ENCODE measurements at places on chromosomes 5 and 9.

GRCh38 chr5:157126-157715, 34.1 kb upstream of the LRRC14B start:
- no peak for DNase-seq

DNA sequence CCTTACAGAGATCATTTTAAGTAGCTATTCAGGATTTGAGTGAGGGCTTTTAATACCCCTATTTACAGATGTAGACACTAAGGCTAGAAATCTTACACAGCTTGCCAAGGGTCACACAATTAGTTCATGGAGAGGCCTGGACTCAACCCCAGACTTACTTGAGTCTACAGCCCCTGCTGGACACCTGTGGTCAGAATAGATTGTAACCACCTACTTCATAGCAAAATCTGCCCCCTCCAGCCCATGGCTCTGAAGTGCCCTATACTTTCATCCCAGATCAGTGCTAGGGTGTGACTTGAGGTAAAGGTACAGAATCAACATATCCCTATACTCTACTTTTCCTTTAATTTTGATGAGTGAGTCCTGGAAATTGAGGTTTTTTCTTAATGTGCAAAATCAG, 291.3 kb downstream of the ADGRV1 start:
- DNase-seq = no peak

DNA sequence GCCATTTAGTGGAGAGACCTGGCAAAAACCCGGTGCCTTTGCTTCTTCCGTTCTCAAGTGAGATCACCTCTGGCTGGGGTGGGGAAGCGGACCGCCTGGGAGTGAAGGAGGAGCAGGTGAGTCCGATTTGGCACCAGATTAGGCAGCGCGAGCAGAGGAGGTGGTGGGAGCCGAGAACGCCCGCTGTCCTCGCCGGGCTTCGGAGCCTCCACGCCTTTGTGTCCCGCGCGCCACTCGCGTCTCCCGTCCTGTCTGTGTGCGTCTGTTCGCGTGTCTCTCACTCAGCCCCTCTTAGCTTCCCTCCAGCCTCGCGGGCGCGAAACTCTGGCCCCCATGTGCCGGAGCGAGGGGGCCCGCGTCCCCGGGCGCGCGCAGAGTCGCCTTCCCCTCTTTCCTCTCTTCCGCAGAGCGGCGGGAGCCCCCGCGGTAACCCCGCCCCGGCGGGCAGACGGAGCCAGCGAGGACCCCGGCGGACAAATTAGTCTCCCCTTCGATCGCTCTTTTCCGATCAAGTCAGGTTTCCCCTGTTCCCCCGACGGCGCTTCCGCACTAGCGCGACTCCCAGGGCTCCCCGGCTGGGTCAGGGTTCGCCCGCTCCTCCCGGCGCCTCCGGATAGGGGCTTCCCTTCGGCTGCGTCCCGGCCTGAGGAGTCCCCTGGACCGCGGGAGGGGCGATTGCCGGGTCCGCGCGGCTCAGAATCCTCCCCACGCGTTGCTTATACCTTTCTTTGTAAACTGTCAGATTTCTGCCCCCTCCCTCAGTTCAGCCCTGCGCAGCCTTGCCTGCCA, 7.1 kb downstream of the POU4F3 start:
- no peak for DNase-seq

GRCh38 chr9:90642570-90643539, at the start of gene DIRAS2:
Gene DIRAS2, minus strand, starts transcription at chr9:90642824. Its CDS starts 28,997 bp downstream, at chr9:90613827.
- DNase-seq = no peak

GRCh38 chr9:75139201-75139600, 50.9 kb downstream of the OSTF1 start:
- DNase-seq = no peak

GRCh38 chr5:116626272-116626723, 51.7 kb upstream of the SEMA6A start:
- no peak for DNase-seq

DNA sequence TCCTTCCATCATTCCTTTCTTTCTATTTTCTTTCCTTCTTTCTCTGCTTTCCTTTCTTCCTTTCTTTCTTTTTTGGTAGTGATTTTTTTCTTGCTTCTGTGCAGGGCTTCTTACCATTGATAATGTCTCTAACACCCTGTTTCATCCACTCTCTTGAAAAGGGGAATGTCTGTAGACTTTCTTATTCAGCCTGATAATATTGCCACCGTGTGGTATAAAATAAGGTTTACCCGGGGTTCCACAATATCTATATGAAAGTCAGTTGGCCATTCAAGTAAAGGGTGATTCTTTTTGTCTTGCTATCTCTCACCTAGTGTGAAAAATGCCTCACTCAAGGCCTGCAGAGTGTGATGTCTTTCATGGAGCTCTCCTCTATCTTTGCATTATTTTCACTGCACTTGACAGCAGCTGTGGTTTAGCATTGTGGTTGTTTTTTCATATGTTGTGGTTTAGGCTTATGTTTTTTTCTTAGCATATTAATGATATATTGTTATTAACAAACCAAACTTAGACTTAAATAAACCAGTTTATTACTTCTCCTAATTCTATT, 153.9 kb downstream of the CSNK1G3 start:
- DNase-seq = no peak

GRCh38 chr5:117675646-117676045, 1101.0 kb upstream of the SEMA6A start:
- no peak for DNase-seq

GRCh38 chr5:164153469-164154172, 648.2 kb downstream of the MAT2B start:
- DNase-seq = no peak

GRCh38 chr5:144308174-144308573, 137.5 kb downstream of the KCTD16 start:
- no peak for DNase-seq

GRCh38 chr9:93826209-93826608, 128.9 kb downstream of the BARX1 start:
- no peak for DNase-seq

GRCh38 chr9:33162721-33163311, 4.3 kb downstream of the B4GALT1 start:
- no peak for DNase-seq

DNA sequence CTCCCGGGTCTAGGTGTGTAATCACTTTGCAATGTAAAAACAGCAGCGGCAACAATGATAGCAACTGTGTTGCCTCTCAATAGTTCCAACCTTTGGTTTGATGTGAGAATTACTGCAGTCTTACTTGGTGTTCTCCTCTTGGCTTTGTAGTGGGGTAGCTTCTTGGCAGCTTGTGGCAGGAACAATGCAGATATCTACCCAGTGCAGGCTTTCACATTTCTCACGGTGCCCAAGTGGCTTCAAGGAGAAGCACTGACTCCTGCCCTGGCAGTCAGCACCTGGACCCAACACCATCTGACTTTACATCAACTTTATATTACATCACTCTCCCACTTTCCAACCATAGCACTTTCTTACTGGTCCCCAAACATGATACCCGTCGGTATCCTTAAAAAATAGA, 28.4 kb upstream of the TIFAB start:
- DNase-seq = no peak

DNA sequence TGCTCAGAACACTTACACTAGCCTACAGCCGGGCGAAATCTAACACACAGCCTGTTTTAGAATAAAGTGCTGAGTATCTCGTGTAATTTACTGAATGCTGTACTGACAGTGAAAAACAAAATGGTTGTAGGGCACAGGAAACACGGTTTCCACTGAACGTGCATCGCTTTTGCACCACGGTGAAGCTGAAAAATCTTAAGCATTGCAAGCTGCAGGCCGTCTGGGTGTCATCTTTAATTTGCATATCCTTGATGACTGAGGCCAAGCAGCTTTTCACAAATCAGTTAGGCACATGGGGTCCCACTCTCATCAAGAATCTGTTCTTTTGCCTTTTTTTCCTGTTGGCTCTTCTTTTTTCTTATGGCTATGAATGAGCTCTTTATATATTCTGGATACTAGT, 58.2 kb downstream of the CAMSAP1 start:
- no peak for DNase-seq

DNA sequence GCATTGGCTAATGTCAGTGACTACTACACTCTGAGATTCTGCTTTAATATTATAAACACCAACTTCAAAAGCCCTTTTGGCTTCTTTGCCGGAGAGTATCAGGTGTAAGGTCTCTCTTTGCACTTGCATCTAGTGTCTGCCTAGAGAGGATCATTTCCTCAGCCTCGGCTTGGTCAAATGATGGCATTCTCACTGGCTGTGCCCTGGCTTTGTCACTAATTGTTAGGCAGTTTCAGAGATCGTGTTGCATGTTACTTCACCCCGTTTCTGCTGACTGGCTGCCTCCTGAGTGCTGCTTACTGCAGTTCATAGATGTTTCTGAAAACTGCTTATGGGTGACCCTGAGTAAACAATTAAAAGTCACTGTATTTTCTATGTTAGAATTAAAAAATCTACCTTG, 48.8 kb downstream of the SLC1A3 start:
- DNase-seq = no peak

DNA sequence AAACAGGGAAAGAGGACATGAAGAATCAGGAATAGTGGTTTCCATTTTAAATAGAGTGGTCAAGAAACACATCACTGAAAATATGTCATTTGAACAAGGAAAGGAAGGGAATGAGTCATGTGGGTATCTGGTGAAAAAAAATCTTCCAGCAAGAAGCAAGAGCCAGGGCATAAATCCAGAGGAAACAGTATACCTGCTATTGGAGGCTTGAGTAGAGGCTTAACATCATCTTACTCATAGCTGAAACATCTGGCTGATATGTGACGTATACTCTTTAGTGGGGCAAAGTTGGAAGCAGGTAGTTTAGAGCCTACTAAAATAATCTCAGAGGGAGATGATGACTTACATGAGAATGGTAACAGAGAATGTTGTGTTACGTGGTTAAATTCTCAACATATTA, 517.2 kb downstream of the CAAP1 start:
- no peak for DNase-seq

- DNase-seq = no peak
Measured at GRCh38 chr5:163531272-163531671, 25.9 kb downstream of the MAT2B start.

- no peak for DNase-seq
Measured at GRCh38 chr5:74446725-74447241, 193.7 kb downstream of the ENC1 start.

DNA sequence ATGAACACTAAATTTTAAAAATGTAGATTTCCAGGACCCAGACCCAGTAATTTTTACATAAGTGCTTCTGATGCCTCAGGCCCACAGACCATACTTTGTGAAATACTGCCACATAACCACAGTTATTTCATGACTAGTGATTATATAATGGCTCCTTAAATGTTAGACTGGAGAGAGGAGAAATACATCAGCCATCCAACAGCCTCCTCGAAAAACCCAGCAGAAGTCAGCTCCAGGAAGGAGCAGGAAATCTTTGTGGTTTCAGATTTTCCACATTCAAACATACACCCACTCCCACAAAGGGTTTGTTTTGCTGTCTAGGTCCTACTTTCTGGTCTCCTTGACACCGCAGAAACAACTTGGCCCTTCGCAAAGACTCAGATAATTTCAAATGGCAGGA, 455.2 kb downstream of the DTWD2 start:
- DNase-seq = no peak

GRCh38 chr5:93601802-93602155, 18.8 kb downstream of the NR2F1 start:
- no peak for DNase-seq

Measured in effector CD8-positive, alpha-beta T cell (primary cell).